NCI-H2227 treated with DMSO at 0.1 percent for 48 hours (cell line): ENCODE measurements at places on chromosomes 2 and 18.

DNA sequence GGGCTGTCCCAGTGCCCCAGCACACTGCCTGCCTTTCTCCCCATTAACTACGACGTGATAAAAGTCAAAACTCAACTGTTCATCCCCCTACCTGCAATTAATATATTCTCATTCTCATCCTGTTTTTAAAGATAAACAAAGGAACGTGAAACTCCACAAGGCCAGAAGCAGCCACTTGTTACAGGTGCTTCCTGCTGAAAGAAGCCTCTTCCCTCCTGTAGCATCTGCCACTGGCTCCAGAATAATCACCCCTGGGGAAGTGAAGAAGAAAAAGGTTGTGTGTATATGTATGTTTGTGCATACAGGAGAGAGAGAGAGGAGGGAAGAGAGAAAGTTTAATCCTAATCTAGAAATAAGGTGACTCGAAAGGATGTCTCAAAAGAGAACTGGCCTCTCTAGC lies 27.1 kb downstream of the KIAA2012 start:
- DNase-seq: no peak

GRCh38 chr2:121282800-121283385 lies 2.1 kb downstream of the TFCP2L1 start:
- DNase-seq: no peak

DNA sequence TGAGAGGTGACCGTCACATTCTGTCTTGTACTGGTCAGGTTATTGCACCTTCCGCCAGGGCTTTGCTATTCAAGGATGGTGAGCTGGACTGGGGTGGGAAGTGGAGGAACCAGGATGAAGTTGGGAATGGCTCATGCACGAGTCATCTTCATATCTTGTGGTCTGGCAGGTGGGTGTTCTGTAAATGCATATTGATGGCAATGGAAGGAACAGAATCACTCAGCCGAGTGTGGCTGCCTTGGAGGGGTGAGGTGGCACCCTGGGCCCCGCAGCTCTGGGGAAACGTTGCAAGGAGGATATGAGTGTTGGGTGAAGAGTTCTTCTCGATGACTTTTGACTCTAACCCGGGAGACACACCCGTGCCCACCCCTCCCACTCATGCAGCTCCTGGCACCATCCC lies 1.2 kb downstream of the NEU2 start:
- no peak for DNase-seq

DNA sequence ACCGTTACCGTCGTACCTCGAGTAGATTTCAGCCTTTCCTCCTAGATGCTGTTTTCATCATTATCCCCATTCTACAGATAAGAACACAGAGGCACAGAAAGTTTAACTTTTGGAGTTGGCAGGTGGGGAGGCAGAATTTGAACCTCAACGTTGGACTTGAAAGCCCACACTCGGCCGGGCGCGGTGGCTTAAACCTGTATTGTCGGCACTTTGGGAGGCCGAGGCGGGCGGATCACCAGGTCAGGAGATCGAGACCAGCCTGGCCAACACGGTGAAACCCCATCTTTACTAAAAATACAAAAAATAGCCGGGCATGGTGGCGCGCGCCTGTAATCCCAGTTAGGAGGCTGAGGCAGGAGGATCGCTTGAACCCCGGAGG lies 11.5 kb downstream of the CATIP start:
- DNase-seq: no peak

DNA sequence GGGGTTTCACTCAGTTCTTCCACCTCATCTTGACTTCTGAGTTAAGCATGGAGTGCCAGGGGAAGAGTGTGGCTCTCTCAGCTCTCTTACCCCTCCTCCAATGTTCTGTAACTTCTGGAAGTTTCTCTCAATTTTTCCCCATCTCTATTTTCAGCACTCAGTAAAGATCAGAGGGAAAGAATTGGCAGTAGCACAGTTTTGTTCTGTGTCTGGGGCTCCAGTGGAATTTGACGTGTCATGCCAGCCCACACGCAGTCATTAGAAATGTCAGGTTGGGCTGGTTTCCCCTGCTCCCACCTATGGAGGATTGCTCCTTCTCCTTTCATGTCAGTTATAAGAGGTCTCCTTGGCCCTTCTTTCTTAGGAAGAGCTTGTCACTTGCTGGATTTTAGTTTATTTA lies 104.6 kb upstream of the COL3A1 start:
- no peak for DNase-seq

- no peak for DNase-seq
Measured at GRCh38 chr18:59129951-59130703, 9.6 kb upstream of the SEC11C start.

DNA sequence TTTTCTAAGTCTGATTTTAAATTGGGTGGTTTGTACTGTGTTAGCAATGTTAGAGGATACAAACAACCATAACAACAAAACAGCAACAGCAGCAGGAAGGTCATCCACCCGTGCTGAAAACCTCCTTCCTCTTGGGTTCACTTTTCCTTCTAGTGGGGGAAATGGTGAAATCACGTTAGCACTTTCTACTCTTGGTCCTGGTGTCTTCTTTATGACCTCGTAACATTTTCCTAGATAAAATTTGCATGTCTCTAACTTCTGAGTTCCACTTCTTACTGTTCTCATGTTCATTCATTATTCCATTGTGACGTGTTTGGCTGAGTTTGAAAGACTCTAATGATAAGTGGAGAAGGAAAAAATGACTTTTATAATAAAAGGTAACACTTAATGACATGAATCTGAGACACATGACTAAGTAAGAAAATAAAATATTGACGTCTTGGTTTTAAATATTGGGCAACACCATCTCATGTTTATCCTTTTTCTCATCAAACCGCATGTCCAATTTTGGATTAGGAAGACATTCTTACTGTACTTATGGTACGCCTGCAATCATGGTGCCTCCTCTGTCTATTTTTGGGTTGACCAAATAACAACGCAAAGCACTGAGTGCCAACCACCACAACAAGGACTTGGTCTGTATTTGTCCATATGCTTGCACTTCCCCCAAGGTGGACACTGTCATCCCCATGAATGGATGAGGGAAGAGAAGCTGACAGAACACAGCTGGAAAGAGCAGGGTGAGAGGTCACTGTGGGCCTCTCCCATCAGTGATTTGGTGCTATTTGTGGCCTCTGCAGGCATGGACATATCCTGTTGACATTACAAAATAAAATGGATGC lies 25.7 kb upstream of the IL1R1 start:
- DNase-seq: no peak
